ENCODE measurements at places on chromosomes 2 and 18.

- DNase-seq: no peak
Observed at GRCh38 chr2:203623096-203623495, 83.3 kb upstream of the CD28 start.

DNA sequence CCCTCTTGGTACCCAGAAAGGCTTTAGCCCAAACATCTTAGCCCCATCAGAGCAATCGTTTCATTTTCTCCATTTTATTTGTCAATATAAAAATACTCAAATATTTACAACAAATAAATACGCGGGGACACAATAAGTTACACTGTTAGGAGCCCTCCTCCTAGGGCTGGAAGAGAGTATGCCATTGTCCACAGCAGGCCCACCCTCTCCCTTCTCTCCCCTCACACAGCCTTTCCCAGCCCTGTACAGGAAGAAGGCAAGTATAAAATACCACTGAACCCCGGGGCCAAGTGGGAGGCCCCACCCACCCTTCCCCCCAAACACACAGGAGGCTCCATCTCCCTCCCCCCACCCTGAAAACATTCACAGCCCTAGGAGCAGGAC is 1.9 kb upstream of the ANKRD39 start:
- no peak for DNase-seq

- DNase-seq: no peak
Observed at GRCh38 chr2:44844651-44845270, 96.7 kb upstream of the SIX3 start.

DNA sequence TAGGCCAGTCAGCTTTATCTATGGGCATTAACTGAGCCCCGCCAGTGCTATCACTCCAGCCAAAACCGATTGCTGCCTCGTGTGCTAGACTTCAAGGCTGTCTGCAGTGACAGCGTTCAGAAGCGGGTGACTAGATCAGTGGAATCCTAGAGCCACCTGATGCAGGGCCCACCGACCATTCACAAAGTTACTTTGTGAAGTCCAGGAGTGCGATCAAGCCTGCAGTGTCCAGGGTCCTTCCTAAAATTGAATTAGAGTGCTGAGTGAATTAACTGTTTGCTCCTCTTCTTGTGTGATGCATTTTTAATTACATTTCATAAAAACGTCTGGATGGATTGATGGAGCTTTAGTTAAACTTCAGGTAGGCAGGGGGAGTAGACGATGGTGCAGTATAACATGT is 13.9 kb downstream of the PCARE start:
- DNase-seq: no peak

- DNase-seq: no peak
Observed at GRCh38 chr2:188524519-188525113, 232.9 kb downstream of the GULP1 start.

DNA sequence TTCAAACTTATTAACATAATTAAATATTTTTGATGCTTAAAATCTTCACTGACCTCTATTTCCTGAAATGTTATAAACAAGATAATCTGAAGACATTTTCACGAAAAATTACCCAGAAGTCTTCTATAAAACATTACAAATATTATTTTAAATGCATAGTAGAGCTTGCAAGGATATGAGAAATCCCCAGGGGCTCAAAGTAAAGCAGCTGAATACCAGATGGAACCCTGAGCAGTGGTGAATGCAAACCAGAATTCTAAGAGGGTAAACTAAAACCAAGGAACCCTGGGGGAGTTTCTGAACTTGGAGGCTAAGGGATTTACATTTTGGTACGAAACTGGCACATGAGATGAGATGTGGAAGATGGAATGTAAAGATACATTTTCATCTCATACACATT is 83.6 kb downstream of the FSHR start:
- DNase-seq: no peak

DNA sequence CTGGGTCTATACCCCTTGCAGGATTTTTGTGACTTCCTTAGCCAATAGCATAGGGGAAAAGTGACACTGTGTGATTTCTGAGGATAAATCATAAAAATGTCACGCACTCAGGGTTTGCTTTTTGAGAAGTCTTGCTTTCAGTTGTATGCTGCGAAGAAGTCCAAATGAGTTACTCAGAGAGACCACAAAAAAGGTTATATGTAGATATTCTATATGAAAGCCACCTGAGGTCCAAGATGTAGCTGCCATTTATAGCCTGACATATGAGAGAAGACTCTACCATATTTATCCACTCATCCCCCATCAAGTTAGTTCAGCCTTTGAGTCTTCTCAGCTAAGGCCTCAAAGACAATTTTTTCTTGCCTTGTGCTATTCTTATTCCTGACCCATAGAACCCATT is 488.3 kb upstream of the MAP2 start:
- DNase-seq: no peak

DNA sequence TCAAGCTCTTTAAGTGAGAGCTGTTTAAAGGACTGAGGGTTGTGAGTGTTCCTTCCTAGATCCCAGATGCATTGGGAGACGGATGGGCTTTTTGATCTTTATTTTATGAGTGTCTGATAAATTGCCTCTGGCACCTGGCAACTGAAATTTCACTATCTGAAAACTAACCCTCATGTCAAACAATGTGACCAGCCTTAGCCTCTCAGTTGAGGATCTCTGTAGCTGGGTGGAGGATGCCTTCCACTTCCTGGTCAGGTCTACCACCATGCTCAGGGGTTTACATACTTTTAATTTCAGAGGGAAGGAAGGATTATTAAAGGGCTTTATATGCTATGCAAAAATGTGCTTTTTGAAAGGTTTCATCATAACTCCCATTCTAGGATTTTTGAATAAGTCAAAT is 70.5 kb upstream of the NT5C1B start:
- DNase-seq: no peak

DNA sequence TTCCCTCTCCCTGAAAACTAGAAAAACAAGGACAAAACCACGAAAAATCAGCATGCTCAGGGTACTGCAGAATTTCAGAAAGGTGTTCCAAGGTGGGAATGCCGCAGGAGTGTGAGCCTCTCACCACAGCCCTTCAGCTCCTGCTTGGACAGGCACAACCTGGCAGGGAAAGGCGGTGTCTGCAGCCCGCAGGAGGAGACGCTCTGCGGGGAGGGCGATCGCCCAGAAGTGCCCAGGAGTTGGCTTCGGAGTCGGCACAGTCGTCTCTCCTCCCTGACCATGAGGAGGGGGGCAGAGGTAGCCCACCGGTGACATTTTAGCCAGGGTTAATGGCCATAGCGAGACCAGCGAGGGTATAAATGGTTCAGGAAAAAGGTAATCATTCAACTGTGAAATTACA is 57.2 kb downstream of the TMEM18 start:
- no peak for DNase-seq

DNA sequence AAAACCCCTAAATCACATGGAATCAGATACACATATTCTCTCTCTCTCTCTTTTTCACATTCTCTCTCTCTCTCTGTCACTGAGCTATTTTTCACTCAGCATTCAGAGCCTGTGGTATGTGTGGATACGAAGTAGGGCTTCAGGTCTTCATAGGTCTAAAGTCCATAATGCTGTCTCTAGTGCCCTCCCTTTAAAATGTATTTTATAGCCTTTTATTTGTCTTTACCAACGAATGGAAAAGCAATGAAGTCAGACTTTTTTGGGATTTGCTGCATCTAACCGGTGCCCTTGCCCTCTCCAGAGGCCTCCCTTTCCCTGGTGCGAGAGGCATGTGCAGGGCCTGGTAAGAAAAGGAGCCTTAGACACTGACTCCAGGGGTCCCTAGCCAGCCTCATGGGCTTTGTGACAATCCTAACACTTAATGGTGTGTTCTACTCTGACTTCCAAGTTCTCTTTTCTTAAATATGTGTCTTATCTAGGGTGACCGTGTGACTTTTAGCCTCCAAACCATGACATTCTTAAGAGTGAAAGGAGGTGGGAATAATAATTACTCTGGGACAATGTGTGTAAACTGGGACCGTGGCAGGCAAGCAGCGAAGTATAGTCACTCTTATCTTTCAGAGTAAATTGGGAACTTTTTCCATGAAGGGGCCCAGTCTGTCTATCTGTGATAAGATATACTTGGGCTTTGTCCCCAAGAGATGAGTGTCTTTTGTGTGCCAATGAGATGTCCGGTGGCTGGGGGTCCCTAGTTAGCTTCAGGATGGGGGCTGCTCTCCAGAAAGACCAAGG is 101.1 kb downstream of the B3GNT2 start:
- no peak for DNase-seq

GRCh38 chr2:102986826-102987490 is 225.1 kb downstream of the TMEM182 start:
- no peak for DNase-seq

DNA sequence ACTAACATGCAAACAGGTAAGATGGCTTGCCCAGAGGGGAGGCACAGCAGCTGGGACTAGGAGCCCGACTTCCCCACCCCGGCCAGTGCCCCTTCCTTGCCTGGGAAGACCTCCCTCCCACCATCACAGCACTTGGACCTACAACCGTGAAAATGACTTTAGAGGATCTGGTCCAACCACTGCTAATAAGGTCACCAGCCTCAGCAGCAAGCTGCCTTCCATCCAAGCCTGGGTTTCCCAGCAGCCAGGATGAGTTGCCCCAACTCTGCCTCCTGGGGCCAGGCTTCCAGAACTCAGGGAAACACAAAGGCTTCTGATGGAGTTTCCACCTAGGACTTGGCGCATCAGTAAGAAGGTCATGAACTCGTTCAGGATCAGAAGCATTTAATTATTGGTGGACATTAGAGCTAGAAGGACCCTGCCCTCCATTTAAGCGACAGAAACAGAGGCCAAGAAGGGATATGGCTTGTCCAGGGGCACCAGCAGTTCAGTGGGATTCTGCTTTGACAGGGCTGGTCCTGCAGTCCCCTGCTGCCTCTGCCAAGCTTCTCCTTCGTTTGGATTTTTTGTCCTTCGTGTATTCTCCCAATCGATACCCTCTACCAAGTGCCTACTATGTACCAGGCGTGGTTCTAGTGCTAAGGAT is 403.0 kb upstream of the ID2 start:
- no peak for DNase-seq

DNA sequence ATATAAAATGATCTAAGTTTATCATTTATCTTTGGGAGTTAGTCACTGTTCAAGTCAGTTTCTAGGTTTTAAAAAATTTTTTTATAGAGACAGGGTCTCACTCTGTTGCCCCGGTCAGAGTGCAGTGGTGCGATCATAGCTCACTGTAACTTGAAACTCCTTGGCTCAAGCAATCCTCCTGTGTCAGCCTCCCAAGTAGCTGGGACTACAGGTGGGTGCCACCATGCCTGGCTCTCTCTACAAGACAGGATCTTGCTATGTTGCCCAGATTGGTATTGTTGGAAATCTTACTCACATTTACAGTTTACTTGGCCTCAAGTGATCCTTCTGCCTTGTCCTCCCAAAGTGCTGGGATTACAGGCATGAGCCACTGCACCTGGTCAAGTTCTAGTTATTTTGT is 74.5 kb downstream of the MIB1 start:
- no peak for DNase-seq

GRCh38 chr2:223039618-223040017 is 12.4 kb upstream of the KCNE4 start:
- DNase-seq: no peak

GRCh38 chr2:529424-529823 is 147.8 kb downstream of the TMEM18 start:
- DNase-seq: no peak

- DNase-seq: no peak
Observed at GRCh38 chr18:6626457-6626856, 103.1 kb upstream of the ARHGAP28 start.

DNA sequence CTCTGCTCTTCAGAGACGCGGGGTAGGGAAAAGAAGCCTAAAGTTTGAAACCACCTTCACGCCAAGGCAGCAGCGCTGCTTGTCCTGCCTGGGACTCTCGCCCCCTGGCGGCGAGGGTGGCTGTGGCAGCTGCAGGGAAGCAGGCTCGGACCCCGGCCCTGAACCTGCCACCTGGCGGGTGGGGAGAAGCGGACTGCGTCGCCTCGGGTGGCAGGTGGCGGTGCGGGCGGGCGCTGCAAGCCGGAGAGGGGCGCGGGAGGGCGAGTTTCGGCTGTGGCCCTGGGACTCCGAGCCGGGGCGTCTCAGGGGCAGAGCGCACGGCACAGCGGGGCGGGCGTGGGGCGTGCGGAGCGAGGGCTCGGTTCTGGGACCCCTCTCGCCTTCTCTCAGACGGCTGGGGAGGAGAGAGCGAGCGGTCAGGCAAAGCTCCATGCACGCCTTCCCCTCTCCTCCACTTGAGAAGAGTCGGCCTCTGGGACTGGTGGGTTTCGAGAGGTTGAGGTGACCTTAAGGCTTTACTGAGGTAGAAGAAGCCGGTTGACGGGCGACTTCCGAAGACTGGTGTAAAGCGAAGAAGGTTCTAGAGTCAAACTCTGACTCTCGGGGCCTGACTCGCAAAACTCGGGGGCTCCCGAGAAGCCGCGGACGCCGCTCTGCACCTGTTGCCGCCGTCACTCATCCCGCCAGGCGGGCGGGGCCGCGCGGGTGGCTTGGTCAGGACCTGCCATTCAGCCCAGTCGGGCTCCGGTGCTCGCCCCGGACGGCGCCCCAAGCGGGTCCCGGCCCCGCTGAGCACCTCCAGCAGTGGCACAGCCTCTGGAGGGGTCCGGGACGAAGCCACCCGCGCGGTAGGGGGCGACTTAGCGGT is 1.1 kb upstream of the BOLL start:
- peak; percentile 32 for DNase-seq

DNA sequence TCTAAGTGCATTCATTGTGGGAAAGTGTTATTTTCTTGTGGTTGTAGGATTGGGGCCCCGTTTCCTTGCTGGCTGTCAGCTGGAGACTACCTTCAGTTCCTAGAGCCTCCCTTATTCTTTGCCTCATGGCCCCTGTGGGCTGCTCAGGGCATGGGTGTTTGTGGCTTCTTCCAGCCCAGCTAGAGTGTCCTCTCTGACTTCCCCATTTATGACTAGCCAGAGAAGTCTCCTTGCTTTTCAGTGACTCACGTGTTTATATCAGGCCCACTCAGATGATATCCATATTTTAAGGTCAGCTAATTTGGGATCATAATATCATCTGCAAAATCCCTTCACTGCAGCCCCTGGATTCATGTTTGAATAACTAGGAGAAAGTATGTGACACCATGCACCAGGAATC is 62.8 kb downstream of the DTNA start:
- no peak for DNase-seq

All from GM12892 (cell line).